ENCODE measurements at places on chromosomes 12 and 14.

GRCh38 chr12:32727237-32727636 lies 28.5 kb downstream of the YARS2 start:
- no peak for DNase-seq

DNA sequence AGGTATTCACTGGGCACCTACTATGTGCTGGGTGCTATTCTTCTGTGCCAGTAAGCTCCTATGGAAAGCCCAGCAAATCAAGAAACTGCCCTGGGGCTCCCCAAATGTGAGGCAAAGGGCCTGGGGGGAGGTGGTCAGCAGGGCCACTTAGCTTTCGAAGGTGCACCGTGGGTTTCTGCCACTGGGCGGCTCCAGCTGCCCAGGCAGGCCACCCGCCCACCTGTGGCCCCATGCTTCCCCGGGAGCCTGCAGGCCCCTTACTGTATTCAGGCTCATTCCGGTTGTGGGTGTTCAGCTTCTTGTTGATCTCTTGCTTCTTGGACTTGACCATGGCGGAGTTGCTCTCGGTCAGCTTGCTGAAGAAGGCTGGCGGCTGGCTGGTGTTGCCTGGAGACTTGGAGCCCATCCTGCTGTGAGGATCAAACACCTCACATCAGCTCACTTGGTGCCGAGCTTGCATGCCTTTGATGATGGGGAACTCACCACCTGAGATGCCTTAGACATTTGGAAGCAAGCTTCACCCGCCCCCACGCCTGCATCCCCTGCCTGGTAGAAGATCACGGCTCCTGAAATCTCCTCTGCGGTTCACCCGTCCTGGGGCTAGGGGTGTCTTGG lies 37.3 kb downstream of the RFLNA start:
- DNase-seq, result no peak

DNA sequence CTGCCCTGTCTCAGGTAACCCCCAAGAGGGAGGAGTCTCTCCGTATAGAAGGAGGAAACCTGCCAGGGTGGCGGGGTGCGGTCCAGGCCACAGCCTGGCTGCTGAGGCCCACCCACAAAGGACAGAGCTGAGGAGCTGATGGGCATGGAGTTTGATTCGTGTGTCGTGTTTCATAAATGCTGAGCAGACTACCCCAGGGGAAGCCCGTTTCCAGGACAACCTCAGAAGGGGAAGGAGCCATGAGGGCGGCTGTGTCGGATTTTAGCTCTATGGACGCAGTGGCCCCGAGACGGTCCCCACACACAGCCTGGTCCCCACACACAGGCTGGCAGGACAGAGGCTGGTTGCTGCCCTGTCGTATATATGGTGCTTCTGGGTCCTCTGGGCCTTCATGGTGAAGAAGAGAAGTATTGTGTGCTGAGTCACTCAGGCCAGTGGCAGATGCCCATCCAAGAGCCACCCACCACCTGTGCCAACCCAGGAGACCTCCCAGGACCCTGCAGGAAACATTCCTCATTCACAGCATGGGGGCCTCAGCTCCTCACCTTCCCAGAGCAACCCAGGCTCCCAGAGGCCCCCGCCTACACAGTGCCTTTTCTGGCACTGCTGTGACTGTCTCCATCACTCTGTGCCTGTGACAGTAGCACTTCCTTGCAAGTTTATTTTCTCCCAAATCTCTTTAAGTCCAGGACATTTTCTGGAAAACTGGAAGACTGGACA lies 63.1 kb upstream of the RIN3 start:
- DNase-seq, result no peak

DNA sequence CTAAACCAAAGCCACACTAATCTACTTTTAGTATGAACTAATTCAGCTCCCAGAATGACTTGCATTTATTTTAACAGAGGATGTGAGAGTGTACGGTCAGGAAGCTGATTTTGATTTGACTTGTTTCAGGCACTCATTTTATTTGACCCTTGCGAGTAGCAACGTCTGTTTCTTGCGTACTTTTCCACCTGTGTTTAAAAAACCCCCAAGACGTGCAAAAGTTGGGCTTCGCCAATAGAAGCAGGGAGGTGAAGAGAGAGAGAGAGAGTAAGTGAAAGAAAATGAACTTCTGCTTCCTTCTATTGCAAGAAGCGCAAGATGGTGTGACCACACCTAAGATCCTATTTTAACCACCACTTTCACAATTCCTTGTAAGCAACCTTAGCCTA lies 6.7 kb upstream of the SLC15A4 start:
- no peak for DNase-seq

DNA sequence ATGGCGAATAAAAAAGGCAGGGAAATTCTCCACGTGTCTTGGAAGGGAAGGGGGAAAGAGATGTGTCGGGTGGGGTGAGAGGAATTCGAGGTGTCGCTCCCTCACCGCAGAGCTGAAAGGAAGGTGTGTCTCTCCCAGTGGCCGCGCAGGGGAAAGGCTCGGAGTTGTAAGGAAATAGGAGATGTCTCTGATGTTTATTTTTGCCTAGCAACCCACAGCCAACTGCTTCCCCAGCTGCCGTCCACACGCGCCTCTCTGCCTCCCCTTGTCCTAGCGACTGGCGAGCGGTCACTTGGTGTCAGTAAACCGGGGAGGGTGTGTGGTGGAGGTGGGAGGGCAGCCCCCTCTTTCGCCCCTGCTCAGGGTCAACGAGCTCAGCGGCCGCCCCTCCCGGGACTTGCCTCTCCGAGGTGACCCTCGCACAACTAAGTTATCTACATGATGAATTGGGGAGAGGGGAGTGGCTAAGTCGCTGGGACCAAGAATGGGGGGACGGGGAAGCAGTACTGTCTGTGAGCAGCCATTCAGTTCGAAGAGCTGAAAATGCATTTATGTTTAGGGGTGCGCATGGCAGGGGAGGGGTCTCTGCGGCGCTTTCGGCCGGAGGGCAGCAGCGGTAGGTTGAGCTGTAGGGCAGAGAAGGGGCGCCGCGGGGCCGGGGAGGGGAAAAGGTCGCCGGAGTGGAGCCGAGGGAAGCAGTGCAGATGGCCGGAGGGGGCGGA lies 585 bp upstream of the DYRK2 start:
- DNase-seq, result no peak

GRCh38 chr12:52494100-52494499 lies 1.0 kb upstream of the KRT6A start:
- no peak for DNase-seq

DNA sequence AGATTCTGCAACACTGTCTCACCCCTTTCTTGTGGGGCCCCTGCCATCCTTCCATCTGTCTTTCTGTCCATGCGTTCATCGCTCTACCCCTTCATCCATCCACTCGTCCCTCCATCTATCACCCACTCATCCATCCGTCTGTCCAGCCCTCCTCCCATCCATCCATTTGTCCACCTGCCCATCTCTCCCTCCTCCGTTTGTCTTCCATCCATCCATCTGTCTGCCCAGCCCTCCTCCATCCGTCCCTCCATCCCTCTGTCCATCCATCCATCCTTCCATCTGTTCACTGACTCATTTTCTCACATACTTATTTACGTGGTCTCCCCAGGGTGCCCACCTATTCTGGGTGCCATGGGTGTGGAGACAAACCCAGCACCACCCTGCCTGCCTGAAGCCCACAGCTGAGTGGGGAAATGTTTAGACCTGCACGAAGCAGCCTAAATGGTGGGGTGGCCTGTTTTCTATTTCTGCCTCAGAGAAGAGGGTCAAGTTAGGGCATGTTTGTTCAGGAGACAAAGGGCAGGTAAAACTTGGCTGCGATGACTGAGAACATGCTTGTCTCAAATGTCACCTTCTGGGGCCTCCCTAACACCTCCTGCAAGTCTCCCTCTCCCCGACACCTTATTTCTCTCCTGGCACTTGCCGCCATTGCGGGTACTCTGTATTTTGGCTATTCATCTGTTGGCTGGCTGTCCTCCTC lies 2.8 kb upstream of the SLC25A47 start:
- no peak for DNase-seq

Measured in activated T-cell treated with anti-CD3 and anti-CD28 coated beads for 4 hours (primary cell).